ENCODE measurements at places on chromosomes 7 and 10.

DNA sequence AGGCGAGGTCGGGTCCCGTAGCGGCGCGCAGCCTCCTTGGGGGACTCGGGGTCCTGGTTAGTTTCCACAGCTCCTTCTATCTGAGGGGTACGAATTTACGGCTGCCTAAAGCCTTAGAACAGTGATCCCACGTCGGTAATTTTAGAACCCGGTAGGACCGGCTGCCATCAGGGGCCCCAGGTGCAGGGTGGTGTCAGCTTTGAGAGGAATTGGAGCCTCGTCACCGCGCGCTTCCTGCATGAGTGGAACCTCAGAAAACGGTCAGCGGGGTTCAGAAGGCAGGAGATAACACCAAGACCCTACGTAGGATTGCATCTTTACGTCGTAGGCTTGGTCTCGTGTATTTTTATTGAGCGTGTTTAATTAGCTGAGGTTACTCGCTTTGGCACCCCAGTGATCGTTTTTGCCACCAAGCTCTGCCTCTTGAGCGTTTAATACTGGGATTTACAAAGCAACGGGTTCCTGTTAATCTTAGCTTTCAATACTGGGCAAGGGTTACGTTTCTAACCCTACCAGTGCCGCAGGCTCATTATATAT, 443 bp downstream of the RNF32 start:
- no peak for DNase-seq

DNA sequence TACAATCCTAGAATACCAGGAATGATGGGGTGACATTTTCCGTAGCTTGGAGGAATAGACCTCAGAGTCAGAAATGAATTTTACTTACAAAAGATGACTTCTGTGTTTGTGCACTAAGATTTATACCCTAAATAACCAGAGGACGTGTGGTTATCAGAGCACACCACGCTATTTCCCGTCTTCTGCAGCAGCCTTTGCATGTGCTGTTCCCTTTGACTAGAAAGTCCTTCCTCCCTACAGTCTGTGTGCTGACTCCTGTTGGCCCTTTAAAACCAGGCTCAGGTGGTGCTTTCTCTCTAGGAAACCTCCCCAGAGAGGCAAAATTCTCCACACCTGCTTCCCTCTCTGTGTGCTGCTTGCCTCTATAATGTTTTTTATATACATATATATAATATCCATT, 73.3 kb upstream of the SMNDC1 start:
- no peak for DNase-seq

GRCh38 chr7:73844848-73845460, 2.6 kb upstream of the METTL27 start:
- DNase-seq: no peak

DNA sequence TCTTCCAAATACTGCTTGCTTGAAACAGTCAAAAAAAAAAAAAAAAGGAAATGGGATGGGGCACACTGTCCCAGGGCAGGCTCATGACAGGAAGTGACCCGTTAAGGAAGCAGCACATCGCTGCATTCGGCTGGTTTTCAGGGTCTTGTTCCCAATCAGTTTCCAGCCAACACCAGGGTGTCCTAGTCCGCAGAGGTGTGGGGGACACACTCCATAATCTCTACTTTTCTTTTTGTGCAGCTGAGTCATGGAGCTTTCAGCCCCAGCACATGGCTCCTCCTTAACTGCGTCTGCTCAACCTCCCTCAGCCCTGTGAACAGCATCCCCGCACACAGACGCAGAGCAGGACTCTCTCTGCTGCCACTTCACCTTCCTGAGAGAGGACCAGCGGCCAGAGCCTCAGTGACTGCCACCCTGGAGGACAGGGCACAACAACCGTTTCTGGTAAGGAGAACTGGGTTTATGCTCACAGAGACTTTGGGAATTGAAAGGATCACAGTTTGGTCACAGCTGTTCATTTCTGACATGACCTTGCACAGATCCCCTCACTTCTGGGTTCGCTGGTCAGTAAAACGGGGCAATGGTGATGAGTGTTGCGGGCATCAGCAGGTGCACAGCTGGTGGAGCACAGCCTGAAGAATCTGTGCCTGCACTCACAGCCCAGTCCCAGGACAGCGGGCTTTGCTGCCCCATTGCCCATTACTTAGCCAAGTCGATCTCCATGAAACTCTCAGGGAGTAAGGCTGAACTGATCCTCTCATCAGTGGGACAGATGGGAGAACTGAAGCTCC, at the start of gene GIMAP5:
Gene GIMAP5 (plus strand): TSS at position 154 of the 791 bp plus-strand sequence. CDS start 3,467 bp downstream, outside the sequence.
- no peak for DNase-seq

DNA sequence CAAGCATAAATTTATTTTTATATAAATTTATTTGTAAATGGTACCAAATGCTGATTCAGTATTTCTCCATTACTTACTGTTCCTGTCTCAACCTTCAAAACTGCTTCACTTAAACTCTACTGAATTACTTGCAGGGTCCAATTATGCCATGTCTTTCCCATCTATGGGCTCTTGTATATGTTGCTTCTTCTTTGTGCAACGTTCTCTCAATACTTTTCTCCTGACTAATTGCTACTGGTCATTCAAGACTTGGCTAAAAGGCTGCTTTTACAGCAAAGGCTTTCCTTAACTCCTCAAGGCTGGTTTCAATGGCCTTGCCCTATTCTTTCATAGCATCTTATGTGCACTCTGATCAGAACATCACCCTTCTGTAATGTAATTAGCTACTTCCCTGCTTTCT, 67.9 kb downstream of the RNLS start:
- no peak for DNase-seq

DNA sequence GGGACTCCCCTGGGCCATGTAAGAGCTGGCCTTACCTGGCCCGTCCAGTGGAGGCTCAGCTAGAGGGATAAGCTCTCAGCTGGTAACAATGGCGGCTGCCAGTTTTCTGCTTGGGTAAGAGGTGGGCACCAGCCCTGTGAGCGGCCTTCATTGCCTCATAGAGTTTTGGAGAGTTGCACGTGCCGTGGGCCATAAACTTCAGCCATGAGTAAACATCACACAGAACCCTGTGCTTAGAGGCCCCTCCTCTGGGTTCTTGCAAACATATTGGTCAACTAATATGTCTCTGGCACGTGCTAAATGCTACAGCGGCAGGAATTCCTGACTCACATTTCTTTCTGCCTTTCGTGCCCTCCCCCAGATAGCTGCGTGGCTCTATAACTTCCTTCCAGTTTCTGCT, 103.9 kb upstream of the LEP start:
- no peak for DNase-seq

DNA sequence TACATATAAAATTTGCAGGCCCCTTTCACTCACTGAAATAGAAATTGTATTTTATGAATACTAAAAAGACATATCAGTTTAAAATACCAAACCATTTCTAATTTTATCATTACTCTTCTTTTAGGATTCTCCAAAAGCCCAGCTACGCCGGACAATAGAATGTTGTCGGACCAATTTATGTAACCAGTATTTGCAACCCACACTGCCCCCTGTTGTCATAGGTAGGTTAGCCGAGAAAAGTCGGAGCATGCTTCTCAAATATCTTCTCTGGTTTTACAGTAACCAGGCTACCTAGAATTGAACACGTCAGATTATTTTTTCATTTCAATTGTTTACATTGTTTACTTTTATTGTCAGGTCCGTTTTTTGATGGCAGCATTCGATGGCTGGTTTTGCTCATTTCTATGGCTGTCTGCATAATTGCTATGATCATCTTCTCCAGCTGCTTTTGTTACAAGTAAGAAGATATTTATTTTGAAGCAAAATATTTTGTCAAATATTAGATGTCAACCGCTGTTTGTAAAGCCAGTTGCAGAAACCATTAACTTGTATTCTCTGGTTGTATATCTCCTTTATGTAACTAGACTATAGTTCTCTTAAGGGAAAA, 57.6 kb downstream of the MMRN2 start:
- DNase-seq: peak; percentile 60

- no peak for DNase-seq
These were observed 289.9 kb upstream of the LRGUK start for GRCh38 chr7:133837224-133837623.
